ENCODE measurements at places on chromosomes 3 and 15.

DNA sequence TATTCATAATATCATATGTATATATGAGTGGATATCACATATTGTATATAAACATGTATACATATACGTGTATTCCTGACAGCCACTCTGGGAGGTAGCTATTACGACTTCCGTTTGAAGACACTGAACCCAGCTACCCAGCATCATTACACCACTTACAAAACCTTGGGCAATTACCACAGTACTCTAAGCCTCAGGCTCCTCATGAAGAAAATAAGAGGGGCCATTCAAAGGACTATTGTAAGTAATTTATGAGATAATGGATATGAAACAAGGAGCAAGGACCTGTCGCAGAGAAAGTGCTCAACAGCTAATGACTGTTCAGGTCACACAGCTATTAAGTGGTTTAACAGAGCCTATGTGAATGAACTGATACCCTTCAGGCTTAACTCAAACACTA, 52.4 kb downstream of the KCNMB2 start:
- DNase-seq: no peak

DNA sequence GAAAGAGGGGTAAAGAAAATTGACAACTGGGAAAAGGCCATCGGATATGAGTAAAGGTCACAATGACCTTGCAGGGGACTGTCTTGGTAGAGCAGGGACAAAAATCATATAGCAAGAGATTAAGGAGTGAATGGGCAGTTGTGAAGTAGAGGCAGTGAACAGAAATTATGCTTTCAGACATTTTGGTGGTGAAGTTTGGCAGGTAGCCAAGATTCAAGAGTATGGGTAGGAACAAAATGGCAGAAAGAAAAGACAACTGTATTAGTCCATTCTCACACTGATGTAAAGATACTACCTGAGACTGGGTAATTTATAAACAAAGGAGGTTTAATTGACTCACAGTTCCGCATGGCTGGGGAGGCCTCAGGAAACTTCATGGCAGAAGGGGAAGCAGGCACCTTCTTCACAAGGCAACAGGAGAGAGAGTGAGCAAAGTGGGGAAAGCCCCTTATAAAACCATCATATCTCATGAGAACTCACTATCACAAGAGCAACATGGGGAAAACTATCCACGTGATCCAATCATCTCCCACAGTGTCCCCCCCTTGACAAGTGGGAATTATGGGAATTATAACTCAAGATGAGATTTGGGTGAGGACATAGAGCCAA, 84.0 kb downstream of the CGNL1 start:
- no peak for DNase-seq

DNA sequence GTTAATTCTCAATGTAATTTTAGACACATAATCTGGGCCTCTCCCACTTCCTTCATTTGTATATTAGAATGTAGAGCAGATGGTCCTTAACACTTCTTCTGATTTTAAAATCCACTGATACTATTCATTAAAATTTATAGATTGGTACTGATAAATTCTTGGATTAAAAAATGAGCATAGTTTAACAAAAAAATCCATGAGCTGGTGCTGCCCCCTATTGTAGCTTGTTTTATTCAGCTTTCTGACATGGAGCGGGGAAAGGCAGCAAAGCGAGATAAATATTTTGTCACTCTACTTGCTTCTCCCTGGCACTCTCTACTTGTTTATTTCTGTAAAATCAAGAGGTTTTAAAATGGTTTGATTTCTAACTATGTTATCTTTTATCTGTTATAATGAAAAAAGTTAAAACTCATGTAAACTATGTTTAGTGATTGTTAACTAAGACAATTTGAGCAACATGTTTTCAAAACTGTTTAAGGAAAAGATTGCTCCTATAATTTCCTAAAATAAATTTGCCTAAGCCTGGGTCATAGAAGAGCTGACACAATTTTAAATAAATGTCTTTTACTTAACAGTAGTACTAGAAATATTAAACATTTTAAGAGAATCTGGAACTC, 26.5 kb upstream of the PLOD2 start:
- DNase-seq: no peak

DNA sequence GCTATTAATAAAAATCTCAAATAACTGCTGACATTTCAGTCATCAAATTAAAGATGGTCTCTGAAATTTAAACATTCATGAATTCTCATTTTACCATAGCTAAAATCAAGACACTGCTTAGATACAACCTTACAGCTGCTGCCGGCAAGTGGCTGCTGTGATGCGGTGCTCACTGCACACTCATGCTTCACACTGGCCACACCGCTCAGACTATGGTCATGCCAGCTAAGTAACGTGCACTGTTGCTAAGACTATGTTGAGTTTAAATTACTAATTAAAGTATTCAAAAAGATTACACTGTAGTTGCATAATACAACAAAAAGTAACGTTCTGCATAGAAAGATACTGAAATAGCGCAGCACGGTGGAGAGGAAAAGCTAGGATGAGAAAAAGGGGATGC, 12.1 kb downstream of the ATP13A3 start:
- DNase-seq: no peak

GRCh38 chr15:82305621-82306048, 43.0 kb downstream of the SAXO2 start:
- DNase-seq: no peak

- no peak for DNase-seq
Observed at GRCh38 chr15:40266828-40267304, 16.0 kb downstream of the ANKRD63 start.

DNA sequence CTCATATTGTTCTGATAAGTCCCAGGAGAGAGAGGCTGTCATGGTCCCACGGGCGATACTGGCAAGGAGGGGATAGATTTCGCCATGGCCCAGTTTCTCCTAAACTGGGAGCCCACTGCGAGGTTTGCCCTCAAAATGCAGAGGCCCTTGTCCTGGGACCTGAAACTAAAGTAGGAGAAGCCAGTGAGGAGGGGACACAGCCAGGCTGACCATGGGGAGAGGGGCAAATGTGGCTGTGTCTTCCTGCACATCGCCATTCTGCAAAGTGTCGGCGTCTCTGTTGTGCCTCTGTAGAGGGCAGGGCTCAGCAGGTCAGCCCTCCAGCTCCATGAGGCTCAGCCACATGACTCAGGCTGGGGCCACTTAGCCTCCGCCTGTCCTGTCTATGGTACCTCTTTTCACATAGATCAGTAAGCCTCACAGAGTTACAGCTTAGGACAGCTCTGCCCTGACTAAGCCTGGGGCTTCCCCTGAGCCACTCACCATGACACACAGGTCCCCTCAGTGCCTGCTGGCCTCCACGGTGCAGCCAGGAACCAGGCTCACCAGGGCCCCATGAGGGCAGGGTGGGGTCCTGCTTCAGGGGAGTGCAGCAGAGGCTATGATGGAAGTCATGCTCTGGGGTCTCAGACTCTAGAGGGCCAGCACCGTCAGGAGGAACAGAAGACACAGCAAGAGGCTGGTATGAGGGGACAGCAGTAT, 28.6 kb upstream of the PLXNA1 start:
- no peak for DNase-seq

GRCh38 chr3:137325934-137326333, 368.2 kb downstream of the IL20RB start:
- DNase-seq: no peak

DNA sequence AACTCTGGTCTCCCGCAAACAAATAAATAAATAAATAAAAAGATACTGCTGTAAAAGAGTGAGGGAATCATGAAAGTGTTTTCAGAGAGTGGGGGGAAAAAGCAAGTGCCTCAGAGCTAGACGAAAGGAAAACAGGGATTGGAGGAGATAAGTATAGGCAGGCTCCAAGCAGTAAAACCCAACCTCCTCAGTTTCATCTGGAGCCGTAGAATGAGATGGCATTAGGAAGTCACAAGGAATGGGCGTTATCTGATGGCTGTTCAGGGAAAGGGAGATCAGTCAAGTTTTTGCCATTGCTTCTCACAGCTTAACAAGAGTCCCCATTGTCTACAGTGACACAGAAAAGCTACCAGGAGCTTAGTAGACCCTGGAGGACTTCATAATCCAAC, 451.5 kb upstream of the PPP2R3A start:
- no peak for DNase-seq

GRCh38 chr3:185934767-185935464, 2.9 kb downstream of the TRA2B start:
- DNase-seq: no peak

GRCh38 chr3:178059119-178059518, 477.1 kb upstream of the KCNMB2 start:
- no peak for DNase-seq

DNA sequence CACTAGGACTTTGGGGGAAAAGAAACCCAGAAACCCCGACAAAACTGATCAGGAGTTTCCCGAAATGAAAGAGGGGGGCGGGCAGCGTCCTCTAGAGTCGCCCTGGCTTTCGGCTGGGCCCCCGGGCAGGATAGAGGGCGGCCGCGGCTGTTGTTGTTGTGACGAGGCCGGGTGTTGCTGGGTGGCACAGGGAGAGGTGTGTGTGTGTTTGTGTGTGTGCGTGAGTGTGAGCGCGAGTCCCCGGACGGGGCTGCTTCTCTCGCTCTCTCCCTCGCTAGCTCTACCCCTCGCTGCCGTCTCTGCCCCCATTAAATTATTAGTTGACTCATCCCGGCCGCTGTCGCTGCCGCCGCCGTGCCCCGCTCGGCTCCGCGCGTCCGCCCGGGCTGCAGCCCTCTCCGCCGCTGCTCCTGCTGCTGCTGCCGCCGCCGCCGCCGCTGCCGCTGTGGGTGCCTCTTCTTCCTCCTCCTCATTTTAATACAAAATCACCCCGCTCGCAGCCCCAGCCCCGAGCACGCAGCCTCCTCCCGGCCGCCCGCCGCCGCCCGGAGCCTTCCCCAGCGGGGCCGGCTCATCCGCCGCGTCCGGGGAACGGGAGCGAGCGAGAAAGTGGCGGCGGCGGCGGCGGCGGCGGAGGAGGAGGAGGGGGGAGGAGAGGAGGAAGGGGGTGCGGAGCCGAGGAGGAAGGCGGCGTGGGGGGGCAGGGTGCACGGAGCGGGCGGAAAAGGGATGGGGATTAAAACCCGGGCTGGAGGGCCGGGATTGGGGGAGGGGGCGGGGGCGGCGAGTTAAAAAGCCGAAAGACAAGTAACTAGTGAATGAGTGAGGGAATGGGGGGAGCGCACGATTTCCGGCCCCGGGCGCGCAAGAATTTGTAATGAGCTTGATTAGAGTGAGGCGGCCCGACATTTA, at the start of gene SATB1:
Gene SATB1, minus strand, starts transcription at position 611 of the 912 bp plus-strand sequence. CDS start 4,372 bp downstream, outside the sequence.
- peak; percentile 64 for DNase-seq

GRCh38 chr15:51390966-51391422, 49.5 kb downstream of the GLDN start:
- DNase-seq: no peak

- no peak for DNase-seq
Observed at GRCh38 chr3:98233468-98233867, 30.6 kb upstream of the OR5H6 start.

GRCh38 chr3:184874709-184875644, 63.0 kb downstream of the VPS8 start:
- DNase-seq: no peak

- no peak for DNase-seq
Observed at GRCh38 chr15:40060236-40060961, 21.4 kb upstream of the SRP14 start.

- DNase-seq: no peak
Observed at GRCh38 chr3:49279376-49279775, 2.3 kb upstream of the C3orf62 start.

DNA sequence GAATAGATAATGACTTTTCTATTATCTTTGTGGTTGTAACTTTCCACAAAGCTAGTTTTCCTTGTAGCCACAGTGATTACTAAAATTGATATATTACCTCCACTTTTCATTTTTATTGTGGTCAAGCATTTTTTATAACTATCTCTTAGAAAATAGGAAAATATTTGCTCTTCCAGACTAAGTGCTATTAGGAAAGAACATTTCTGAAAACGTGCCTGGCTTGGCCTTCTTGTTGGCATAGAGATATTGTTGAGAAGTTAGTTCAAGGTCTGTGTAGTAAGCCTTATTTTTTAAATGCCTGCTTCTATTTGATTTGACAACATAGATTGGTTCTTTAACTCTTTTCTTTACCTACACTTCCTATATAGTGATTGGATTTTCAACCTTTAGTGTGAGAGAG, 101.7 kb downstream of the IL1RAP start:
- DNase-seq: no peak

- DNase-seq: no peak
Observed at GRCh38 chr3:128072454-128073184, 20.4 kb downstream of the SEC61A1 start.

DNA sequence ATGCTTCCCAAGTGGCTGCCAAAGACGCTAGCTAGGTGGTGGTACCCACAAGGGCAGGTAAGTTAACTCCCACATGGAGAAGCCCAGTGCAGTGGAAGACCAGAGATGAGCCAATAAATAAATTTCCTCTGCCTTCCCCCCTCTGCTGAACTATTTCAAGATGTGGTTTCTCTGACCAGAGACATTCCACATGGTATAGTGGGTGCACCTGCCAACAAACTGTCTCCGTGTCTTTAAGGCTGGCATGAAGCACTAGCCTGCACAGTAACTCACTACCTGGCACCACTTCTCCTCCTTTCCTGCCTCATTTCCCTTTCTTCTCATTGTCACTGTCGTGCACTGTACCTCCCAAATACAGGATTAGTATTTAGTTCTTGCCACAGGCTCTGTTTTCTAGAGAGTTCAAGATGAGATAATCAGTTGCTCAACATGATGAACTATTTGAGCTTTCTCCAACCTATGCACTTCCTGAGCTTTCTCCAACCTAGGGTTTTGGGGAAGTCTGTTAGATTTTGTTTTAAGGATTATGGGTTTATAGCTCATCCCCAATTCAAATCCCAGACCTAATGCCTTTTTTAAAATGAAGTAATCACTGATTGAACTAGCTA, 8.4 kb upstream of the CRTAP start:
- DNase-seq: no peak

DNA sequence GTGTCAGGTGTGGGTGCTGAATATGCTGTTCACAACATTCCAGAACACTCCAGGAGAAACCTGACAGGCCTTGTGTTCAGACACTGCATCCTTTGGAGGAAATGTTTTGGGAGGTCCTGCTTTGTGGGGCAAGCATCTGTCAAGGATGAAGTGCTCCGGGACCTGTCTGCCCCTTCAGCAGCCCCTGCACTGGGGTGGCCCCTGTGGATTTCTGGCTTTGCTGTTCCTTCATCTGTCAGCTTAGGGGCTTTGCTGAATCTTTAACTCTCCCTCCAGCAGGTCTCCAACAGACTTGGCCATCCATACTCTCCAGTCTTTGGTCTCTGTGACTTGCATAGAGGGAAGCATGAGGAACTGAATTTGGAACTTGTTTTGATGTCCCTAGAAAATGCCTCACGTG, 3.1 kb downstream of the PRR23E start:
- DNase-seq: no peak

GRCh38 chr3:126449621-126450051, 26.1 kb downstream of the ZXDC start:
- no peak for DNase-seq

GRCh38 chr15:62732078-62732477, 310.5 kb upstream of the TPM1 start:
- no peak for DNase-seq

GRCh38 chr3:66386011-66386924, 114.6 kb downstream of the LRIG1 start:
- DNase-seq: no peak
